ENCODE measurements at places on chromosomes 1 and 21.

GRCh38 chr1:201714542-201715329 is 114.2 kb upstream of the IPO9 start:
- no peak for DNase-seq

GRCh38 chr1:203636291-203636690 is 9.7 kb downstream of the ATP2B4 start:
- DNase-seq, result no peak

GRCh38 chr1:93989601-93990000 is 80.4 kb upstream of the GCLM start:
- no peak for DNase-seq

DNA sequence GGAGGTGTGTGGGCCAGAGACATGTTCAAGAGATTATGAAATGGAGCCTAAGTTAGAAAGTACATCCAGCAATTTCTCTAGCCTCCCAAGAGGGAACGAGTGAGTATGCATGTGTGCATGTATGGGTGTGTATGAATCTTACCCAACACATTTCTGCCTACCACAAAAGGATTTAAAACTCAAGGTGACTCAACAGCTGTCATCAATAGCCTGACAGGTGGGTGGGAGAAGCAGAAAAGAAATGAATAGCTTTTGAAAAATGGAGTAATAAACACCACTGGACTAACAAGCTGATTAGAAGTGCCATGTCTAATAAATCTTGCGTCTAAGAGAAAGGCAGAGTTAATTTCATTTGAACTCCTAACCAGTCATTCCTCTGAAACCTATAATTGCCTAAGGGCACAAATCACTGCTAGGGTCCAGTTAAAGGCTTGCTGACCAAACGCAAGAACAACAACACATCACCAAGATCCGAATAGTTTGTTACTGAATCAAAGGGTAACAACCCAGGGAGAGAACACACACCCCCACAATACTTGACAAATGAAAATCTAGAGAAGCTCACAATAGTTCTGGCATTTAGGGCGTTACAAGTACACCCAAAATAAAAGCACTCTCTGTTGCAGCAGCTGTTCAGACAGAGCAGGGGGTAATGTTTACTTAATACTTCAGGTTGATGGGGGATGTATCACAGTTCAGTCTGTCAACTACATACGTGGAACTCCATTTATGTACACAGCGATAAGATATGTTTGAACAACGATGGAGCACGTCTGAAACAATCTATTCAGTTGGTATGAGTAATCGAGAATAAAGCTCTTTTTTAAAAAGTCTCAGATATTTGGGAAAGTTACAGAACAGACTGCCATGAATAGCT is 1.4 kb downstream of the KIAA0319L start:
- DNase-seq, result peak; percentile 78

All from NCI-H1105 treated with DMSO at 0.1 percent for 48 hours (cell line).